NCI-H526 treated with DMSO at 0.1 percent for 48 hours (cell line): ENCODE measurements at places on chromosomes 7 and 10.

DNA sequence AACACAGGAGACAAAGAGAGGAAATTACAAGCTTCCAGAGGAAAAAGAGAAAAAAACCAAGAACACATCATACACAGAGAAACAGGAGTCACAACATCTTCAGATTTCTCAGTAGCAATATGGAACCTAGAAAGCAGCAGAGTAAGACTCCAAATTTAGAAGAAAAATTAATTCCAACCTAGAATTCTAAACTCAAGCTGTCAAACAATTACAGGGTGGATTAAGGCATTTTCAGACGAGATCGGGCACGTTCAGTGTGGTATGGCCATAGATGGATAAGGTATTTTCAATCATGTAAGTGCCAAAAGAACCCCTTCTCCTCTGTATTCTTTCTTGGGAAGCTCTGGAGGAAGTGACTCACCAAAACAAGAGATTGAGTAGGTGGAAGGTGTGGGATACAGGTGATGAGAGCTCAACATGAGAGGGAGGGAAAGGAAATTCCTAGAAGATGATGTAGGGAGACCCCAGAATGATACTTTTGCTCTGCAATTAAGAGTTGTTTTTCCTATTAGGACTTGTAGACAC lies 51.6 kb downstream of the FAM204A start:
- no peak for DNase-seq

GRCh38 chr10:80041162-80041561 lies 37.3 kb upstream of the TMEM254 start:
- DNase-seq, result no peak

DNA sequence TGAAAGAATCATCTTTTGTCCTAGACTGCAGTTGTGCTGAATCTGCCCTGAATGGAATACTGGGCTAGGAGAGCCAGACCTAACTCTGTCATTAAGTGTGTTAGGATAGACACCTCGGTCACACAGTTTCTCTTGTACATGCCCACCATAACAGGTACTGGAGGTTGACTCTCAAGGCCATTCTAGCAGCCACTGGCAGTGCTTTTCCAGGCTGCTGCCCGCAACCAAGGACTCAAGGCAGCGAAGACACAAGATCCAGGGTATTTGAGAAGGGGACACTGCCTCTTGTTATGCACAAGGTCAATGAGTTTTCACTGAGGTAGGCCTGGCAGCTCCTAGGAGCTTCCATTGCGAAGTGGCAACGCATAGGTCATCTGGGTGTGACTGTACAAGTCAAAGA lies 70.6 kb upstream of the ZNF746 start:
- DNase-seq, result no peak

DNA sequence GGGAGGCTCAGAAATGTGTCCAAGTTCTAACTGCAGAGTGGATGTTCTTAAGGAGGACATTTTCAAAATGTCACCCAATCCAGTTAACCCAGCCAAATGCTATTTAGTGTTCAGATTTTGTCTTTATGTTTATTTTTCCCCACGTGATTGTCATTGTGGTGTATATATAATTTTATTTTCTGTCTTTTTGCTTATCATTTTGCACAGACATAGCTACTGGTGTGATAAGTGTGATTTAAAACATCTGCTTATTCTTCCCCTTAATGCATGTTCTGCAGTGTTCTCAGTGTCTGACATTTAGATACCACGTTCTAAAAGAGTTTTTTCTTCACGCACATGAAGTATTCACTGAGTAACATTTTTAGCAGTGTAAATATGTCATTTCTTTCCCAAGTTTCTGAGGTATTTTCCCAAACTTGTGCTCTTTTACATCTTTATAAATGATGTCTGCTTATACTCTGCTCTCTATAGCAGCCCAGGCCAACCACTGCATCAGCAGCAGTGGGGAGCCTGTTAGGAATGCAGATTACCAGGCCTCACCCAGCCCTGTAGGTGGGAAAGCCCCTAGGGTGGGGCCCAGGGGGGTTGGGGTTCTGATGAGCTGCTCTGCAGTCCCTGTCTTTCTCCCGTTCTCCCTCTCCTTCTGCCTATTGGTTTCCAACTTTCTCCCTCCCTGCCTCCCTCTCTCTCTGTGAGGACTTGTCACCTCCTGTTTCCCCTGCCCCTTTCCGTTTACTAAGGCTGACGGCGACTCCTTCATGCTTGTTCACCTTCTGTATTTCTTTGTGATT lies 20.8 kb downstream of the ADCY1 start:
- no peak for DNase-seq

- no peak for DNase-seq
Observed at GRCh38 chr7:74579800-74580685, 77.5 kb upstream of the GTF2I start.

GRCh38 chr10:19937989-19938388 lies 121.8 kb downstream of the PLXDC2 start:
- DNase-seq, result no peak

DNA sequence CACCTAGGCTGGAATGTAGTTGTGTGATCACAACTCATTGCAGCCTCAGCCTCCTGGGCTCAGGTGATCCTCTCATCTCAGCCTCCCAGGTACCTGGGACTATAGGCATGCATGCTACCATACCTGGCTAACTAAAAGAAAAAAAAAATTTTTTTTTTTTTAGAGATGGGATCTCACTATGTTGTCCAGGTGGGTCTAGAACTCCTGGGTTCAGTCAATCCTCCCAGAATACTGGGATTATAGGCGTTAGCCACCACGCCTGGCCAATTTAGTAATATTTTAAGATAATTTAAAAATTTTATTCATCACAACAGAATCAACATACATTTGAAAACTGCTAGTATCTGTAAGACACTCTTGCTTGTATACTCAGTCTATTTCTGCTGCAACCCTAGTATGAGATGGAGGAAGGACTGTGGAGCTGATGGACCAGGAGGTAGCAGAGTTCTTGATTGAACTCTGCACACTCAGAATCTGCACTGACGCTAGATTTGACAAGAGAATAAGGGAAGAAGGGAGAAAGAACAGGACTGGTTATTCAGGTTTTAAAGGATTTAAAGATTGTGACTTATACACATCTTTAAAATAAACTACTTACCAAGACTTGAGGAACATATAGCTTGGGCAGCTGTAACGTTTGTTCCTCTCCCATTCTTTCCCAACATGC lies 57.6 kb downstream of the VCL start:
- DNase-seq, result no peak

DNA sequence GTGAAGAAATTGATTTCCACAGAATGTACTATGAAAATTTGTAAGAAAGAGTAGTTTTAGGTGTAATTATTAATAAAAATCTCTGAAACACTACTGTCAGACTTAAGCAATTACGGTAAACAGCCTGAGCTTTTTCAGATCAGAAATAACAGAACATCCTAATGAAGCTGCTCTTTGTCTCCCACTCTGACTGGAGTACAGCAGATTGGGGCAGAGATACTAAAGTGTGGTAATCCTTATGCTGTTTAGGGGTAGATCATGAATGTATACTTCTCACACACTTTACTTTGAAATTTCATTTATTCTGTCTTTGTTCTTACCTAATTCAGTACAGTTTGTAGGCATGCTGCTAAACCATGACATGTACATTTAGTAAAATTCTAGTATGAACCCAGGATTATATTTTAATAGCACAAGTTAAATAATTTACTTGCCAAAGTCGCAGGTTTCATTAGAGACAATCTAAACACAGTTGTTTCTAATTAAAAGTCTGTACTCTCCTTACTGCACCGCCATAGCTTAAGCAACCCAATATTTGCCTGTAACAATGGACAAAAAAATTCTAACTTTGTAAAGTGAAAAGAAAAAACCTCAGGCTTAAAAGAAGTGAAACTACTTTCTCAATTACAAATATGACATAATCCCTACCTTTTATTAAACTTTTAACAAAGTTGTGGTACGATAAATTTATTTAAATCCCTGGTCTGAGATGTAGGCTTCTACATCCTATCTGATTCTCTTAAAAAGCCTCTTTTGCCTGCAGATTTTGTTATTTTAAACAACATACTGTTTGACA lies 88.8 kb downstream of the KMT2E start:
- DNase-seq, result no peak

DNA sequence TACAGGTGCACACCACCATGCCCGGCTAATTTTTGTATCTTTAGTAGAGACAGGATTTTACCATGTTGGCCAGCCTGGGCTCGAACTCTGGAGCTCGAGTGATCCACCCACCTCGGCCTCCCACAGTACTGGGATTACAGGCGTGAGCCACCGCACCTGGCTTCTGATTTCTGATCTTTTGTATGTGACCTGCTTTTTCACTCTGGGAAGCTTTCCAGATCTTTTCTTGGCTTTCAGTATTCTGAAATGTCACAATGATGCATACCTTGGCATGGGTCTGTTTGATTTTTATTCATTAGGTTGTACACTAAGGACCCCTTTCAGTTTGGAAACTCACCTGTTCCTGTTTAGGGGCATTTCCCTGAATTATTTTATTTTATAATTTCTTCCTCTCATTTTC lies 41.6 kb downstream of the PROSER2 start:
- no peak for DNase-seq

GRCh38 chr10:77513781-77514331 lies 123.8 kb downstream of the KCNMA1 start:
- DNase-seq, result peak; percentile 16

GRCh38 chr7:50467817-50468610 lies 17.9 kb upstream of the FIGNL1 start:
- DNase-seq, result peak; percentile 66

GRCh38 chr10:129652021-129652420 lies 185.0 kb downstream of the MGMT start:
- no peak for DNase-seq

DNA sequence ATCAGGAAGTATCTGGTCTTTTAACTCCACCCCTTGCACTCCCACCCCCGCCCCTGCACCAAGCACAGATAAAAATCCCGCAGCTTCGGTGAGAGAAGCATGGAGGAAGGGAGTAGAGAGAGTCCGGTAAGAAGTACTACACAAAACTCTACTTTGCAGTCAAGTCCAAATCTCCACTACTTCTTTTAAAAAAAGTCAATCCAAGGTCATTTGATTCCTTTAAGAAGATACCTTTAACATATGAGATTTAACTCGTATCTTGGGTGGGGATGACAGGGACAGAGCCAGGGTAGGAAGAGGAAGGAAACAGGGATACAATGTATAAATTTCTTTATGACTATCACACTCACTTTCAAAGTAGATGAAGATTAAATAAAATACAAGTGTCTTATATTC lies 132.1 kb downstream of the NRBF2 start:
- DNase-seq, result peak; percentile 28

GRCh38 chr10:76548716-76549115 lies 1088.9 kb downstream of the KCNMA1 start:
- DNase-seq, result no peak

DNA sequence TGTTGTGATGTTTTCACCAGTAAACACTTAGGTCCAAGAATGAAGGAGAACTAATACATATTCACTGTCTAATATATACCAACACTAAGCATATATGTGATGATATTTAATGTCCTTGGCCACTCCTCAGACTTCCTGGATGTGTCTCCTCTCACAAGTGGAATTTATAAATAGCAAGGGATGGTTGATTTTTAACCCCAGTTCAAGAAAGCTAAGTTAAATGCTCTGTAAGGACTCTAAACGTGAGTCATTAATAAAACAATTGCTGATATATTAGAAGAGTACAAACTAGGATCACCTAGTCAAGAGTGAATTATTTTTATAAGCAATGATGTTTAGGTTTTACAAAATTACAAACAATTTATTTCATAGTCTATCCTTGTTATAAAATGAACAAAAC lies 355.9 kb upstream of the TMEM229A start:
- DNase-seq, result no peak

GRCh38 chr10:130368761-130369560 lies 232.8 kb downstream of the GLRX3 start:
- DNase-seq, result no peak

DNA sequence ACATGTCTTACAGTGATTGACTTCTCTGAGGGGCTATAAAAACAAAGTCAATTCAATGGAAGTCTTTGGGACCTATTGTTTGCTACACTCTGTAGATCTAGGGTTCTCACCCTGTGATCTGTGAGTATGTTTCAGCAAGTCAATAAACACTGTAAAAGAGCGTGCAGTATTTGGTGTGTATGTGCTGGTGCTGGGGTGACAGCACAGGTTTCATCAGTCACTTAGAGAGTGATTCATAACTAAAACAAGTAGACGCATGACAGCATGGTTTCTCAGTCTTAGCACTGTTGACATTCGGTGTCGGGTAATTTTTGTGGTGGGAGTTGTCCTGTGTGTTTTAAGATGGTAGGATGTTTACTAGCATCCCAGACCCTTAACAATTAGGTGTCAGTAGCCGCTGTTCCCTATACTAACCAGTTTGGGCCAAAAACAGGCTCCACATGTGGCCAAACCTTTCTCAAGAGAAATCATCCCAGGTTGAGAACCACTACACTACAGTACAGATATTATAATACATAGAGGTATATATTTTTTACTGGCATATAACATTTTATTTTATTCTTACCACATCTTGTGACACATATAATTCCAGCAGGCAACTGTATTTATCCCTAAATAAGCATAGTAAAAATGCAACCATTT lies 411.8 kb downstream of the ARL4A start:
- no peak for DNase-seq

GRCh38 chr10:103919648-103920025 lies 1.7 kb upstream of the STN1 start:
- no peak for DNase-seq

DNA sequence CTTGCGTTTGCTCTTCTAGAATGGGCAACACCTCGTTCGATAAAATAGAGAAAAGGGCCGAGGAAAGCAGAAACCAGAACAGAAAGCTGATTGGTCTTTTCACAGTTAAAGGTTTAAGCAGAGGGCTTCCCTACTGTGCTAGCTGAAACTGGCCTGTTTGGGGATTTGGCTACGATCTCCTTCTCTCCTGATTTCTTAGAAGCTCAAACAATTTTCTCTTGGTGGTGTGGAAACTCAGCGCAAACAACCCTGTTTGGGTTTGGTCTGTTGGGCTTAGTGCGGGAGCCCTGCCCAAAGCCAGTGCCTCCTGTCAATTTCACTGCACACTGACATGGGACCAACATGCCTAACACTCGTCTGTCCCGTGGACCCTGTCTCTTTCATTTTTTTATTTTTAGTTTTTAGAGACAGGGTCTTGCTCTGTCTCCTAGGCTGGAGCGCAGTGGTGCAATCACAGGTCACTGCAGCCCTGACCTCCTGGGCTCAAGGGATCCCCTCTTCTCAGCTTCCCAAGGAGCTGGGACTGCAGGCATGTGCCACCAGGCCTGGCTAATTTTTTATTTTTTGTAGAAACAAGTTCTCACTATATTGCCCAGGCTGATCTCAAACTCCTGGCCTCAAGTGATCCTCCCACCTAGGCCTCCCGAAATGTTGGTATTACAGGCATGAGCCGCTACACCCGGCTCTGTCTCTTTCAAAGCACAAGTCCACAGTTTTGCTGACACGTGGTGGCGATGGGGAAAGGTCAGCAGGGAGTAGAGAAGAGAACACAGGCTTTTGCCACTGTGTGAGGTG lies 16.5 kb upstream of the BNIP3 start:
- DNase-seq, result no peak
